Fibroblast of skin of right quadriceps (primary cell): ENCODE measurements at places on chromosomes 2 and 18.

DNA sequence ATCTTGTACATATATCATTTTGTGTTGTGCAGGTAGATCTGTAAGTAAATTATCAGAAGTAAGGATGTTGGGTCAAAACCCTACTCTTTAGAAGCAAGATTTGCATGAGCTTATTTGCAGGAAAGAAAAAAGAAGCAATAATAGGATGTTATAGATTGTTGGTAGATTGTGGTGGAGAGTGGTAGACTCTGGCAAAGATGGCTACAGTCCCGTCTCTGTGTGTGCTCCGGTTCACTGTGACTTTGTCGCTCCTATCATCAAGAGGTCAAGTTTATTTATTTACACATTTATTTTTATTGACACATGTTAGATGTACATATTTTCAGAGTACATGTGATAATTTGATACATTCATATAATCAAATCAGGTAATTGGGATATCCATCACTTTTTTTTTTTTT is 81.0 kb upstream of the NDUFV2 start:
- no peak for DNase-seq

GRCh38 chr2:232957657-232958090 is 55.4 kb downstream of the NGEF start:
- no peak for DNase-seq

DNA sequence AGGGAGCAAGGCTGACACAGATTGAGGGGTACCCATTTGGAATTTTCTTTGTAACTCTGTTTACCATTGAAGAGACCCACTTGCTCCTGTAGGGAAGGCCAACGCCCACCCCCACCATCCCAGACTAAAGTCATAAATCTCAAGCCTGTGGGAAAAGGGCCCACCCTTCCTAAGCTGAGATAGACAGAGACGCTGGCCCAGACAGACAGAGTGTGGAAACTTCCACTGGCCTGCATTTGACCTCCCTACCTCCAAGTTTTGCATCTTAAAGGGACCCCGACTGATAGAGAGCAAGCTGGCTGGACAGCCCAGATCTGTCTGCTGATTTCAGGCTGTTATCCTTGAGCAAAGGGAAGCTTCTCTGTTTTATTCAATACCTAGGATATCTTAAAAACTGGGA is 48.2 kb upstream of the SLC14A2 start:
- DNase-seq = peak; percentile 68

DNA sequence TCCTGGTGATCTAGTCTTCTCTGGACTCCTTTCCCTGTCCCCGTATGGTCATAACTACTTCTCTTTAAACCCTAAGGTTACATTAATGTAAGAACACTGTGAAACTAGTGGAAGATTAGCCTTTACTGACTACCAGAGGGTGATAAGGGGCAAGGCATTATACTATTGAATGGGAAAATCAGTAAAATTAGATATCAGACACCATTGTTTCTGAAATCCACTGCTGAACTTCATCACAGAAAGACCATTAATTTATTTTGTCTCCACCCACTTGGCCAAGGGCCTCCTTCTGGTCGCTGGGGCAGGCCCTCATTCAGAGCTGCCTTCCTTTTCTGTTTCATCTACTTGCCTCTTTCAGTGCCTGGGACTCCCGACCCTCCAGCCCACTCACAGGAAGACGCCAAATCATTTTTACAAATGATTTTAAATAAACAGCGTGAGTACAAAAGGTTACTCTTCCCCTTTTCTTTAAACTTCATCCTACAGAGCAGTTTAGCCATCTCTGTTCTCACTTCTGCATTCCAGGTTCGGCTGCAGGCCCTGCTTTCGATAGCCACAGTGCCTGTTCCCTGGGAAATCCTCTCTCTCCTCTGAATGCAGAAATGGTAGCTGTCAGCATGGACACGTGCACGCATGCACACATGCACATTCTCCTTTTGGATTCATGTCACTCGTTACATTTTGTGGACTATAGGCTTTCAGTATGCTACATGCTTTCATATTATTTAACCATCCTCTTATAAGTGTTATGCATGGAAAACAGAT is 70.3 kb upstream of the DOCK10 start:
- peak; percentile 32 for DNase-seq

DNA sequence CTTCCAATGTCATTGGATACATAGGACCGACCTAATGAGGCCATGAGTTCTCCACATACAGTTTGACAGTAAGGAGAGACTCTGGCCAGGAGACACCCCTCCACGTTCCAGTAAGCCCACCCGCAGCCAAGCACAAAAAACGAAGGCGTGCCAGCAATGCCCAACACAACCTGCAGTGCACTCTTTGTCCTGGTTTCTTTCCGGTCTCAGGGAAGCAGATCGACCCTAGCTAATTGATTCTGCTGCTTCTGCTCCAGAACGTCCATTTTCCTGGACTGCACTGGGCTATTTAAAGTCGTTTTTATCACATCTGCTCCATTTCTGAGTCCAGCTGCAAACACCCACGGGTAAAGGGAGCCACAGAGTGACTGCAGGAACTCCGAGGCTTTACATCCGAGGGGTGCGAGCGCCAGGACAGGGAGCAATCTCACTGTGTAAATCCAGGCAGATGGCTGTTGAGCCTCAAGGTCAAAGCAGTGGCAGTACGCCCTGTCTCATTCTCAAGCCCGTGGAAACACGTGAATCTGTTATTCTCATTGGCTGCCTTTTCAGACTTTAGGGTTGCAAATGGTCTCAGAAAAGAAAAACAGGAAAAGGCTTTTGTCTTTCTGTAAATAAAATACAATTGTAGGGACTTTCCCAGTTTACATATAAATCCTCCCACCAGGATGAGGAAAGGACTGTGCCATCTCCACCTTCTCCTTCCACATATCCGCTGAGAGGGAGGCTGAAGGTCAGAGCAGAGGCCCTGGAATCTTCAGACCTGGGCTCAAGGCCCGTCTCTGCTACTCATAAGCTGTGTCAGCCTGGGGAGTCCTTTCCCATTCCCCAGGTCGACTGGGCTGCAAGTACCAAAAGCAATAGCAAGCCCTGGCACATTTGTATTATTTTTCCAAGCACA is 40.7 kb downstream of the TMEM163 start:
- no peak for DNase-seq

- DNase-seq = peak; percentile 94
Observed at GRCh38 chr2:191636235-191636543, 41.7 kb upstream of the NABP1 start.

- DNase-seq = peak; percentile 27
Observed at GRCh38 chr18:2223449-2223848, 347.9 kb downstream of the METTL4 start.

- DNase-seq = no peak
Observed at GRCh38 chr2:60275958-60276357, 277.5 kb downstream of the BCL11A start.

DNA sequence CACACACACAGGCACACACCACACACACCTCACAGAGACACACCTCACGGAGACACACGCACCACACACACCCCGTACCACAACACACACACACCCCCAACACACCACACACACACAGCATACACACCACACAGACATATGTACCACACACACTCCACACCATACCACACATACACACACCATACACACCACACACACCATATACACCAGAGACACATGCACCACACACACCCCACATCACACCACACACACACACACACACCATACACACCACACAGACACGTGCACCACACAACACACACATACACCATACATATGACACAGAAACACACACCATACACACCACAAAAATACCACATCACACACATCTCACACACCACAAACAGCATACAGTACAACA is 850.7 kb downstream of the RNF144A start:
- no peak for DNase-seq

DNA sequence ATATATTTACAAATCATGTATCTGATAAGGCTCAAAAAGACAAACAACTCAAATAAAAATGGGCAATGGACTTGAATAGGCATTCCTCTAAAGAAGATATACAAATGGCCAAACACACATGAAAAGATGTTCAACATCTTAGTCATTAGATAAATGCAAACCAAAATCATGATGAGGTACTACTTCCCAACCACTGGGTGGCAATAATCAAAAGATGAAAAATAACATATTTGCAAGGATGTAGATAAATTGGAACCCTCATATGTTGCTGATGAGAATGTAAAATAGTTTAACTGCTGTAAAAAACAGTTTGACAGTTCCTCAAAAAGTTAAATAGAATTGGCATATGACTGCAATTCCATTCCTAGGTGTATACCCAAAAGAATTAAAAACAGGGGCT is 132.3 kb downstream of the TTC32 start:
- DNase-seq = no peak

DNA sequence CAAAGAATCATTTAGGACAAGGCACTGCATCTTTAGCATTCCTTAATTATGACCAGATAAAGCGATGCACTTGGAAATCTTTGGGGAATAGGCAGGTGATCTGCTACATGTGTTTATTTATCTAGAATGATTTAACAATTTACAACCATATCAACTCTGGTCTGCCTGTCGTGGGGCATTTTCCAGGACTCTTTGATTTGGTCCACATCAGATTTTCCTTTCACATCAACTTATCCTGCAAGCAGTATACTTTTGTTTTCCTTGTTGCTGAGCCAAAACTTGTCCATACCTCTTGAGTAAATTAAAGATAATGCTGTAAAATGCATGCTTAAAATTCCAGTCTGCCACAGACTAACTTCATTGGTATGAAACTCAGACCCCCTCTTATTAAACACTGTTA is 312.4 kb upstream of the TCF4 start:
- peak; percentile 80 for DNase-seq

GRCh38 chr18:54975598-54975997 is 16.3 kb upstream of the CCDC68 start:
- DNase-seq = peak; percentile 21

DNA sequence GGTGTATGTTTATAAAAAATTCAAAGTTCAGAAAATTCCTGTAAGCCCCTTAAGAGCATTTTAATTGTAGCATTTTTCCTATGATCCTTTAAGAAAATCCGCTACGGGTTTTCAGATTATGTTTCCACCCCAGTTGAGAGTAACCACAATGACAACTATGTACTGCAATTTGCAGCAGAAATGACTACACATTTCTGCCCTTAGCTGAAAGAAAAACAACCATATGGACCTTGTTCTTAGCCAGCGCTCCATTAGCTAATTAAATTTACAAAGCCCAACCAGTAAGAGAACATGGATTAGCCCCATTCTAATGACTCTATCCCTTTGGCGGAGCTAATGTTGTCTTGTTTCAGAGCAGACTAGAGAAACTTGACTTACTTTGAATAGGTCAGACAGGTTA is 247.6 kb downstream of the SLC8A1 start:
- peak; percentile 83 for DNase-seq

DNA sequence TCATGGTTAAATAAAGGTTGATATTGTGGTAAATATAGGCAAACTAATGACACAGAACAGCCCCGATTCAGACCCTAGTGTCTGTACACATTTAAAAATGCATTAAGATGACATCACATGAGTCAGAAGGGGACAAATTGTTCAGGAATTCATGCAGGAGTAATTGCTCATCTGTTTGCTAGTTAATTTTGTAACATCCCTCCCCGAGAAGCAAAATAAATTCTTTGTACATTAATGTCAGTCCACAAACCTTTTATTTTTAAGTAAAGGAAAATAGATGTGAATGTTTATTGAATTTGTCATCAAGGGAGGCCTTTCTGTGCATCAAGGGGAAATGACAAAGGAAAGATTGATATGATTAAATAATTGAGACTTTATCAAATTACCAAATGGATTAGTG is 69.9 kb downstream of the SH3BP4 start:
- DNase-seq = peak; percentile 96

- DNase-seq = no peak
Observed at GRCh38 chr2:230827774-230828271, 36.9 kb upstream of the ITM2C start.

- peak; percentile 82 for DNase-seq
Observed at GRCh38 chr2:200761266-200761665, 50.4 kb upstream of the BZW1 start.

DNA sequence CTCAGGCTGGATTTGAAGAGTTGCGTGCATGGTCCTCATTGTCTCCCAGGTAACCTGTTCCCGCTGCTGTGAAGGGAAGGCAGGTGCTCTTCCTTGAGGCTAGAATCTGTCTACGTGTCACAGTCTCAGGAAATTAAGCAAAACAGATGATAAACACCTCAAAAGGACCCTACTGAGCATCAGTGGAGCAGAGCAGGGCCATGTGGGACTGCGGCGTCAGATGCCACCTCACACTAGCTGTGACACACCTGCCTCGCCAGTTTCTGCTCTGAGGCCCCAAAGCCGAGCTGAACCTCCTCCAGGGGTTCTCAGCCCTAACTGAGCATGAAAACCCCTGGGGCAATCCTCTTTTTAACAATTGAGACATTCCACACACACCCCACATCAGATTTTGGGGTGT is 2.0 kb downstream of the C2orf92 start:
- DNase-seq = no peak

GRCh38 chr2:78541451-78542267 is 483.8 kb upstream of the REG3G start:
- no peak for DNase-seq

DNA sequence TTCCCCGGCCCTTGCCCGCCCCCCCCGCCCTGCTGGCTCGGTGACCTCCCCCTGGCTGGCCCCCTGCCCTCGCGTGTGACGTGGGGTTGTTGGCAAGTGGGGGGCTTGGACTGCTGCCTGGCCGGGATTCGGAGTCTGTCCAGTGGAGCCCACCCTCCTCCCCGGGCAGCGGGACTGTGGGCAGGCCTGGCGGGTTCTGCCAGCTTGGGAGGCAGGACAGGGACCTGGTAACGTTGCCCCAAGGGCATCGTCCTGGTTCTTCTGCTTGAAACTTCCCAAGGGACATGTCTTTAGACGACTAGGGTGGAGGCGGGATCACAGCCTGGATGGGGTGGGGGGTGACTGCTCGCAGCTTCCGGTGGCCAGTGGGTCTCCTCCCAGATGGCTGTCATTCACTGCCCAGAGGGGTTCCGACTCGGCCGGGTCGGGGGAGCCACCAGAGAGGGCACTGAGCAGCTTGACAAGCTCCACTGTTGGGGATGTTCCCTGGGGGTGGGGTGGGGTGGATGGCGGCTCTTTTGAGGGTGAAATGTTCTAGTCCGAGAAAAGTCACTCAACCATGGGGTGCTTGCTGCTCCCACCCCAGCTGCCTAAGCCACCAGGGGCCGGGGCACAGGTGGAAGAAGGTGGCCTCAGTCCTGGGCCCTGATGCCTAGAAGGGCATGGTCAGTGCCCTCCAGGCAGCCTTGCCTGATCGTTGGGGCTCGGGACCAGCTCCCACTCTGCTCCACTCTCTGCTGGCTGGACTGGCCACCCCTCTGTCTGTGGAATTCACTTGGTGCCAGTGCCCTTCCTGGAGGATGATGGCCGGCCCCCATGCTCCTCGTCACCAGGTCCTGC is 4.3 kb upstream of the HS6ST1 start:
- DNase-seq = no peak

DNA sequence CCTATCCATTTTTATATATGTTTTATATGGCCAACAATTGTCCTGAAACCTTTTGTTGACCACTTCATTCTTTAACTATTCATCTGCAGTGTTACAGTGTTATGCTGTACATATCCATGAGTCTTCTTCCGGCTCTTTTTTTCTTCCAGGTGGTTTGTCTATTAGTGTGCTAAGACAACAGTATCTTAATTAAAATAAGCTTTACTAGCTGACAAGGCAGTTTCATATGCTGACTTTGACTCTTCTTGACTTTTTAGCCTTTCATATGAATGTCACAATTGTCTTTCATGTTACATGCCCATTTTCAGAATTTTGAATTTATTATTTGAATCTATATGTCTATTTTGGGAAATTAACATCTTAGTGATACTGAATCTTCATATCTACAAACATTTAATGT is 1249.0 kb downstream of the DPP10 start:
- DNase-seq = no peak

GRCh38 chr18:69432847-69433246 is 32.2 kb downstream of the DOK6 start:
- DNase-seq = peak; percentile 14

GRCh38 chr2:127041259-127041970 is 65.5 kb downstream of the BIN1 start:
- DNase-seq = no peak
